ENCODE measurements at places on chromosomes 3 and 15. TPM values are rescaled to one million over a fixed set of nuclear protein-coding genes. Genes with fewer than 3 reads are reported as not detected.

The AKAP13 gene
- total RNA-seq: 88.7 TPM

The RPN1 gene
- 502 TPM for total RNA-seq

The BCHE gene
- total RNA-seq: 11.1 TPM

The XCR1 gene
- not detected for total RNA-seq

The TPRA1 gene
- total RNA-seq: 29.5 TPM

The SYNPR gene
- not detected for total RNA-seq

The APOD gene
- 1.6 TPM for total RNA-seq

All from smooth muscle cell of trachea (primary cell).